ENCODE measurements at places on chromosomes 16 and 17. TPM values are rescaled to one million over a fixed set of nuclear protein-coding genes. Genes with fewer than 3 reads are reported as not detected.
A peak's percentile ranks its signal among the peaks of the same experiment; 100 is the strongest.

Gene MT1A
- not detected for total RNA-seq

Gene ETV4
- total RNA-seq, result 55.5 TPM

DNA sequence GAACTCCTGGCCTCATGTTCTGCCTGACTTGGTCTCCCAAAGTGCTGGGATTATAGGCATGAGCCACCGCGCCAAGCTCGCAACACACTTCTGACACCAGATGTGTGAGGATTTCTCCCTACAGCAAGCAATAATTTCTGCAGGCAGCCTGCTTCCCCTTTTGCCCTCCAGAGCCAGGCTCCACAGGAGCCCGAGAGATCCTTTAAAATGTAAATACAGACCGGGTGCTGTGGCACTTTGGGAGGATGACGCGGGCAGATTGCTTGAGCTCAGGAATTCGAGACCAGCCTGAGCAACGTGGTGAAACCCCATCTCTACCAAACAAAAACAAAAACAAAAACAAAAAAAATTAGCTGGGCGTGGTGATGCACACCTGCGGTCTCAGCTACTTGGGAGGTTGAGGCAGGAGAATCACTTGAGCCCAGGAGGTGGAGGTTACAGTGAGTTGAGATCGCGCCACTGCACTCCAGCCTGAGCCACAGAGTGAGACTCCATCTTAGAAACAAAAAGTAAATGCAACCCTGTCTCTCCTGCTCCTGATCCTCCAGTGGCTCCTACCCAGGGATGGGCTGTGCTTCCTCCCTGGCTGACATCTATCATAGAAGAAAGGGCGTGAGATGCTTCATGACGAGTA is 14.7 kb downstream of the C16orf96 start:
- DNase-seq, result no peak

GRCh38 chr17:39547713-39548478 is 59.8 kb downstream of the NEUROD2 start:
- DNase-seq, result peak; percentile 90

- no peak for DNase-seq
Observed at GRCh38 chr16:81080233-81080632, 3.2 kb upstream of the C16orf46 start.
